Stimulated activated CD4-positive, alpha-beta T cell treated with anti-CD3 and anti-CD28 coated beads, Interleukin-15, amount 100 ng/mL, for 48 hours (primary cell): ENCODE measurements at places on chromosomes 12 and 14.
A peak's percentile ranks its signal among the peaks of the same experiment; 100 is the strongest.

- no peak for DNase-seq
Measured at GRCh38 chr14:66038618-66039017, 447.6 kb upstream of the CCDC196 start.

DNA sequence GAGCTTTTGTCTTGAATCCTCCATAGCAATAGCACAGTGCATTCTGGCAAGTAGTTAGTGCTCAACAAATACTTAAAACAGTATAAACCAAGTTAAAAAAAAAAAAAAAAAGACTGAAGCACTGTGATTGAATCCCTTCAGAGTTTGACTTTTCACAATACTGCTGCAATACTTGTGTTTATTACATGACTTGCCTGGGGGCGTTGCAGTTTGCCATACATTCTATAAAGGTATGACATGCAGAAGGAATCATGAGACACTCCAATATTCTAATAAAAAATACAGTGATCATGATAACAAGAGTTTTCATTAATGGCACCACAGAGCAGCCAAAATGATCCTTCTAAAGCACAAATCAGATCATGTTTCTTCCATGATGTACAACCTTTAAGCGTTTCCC, 205.0 kb upstream of the CDKN3 start:
- DNase-seq, result no peak

DNA sequence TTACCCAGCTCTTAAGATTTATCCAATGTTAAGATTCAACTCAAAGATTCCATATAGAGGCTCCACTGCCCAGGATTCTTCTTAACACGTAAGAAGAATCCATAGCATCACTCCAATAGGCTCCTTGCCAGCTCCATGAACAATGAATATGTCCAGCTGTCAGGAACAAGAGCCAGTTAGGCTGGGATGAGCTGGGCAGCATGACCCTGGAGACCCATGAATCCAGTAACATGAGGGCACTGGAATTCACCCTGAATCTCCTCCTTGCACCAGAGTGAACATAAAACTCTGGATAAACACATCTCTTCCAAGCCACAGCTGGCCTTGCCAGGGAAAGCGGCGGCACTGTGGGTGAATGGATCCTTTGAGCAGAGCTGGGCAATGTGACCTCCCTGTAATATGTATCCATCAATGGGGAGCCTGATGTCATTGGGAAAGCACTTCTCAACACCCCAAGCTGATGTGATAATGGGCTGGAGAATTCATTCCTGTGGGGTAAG, 24.4 kb upstream of the TC2N start:
- DNase-seq, result no peak

DNA sequence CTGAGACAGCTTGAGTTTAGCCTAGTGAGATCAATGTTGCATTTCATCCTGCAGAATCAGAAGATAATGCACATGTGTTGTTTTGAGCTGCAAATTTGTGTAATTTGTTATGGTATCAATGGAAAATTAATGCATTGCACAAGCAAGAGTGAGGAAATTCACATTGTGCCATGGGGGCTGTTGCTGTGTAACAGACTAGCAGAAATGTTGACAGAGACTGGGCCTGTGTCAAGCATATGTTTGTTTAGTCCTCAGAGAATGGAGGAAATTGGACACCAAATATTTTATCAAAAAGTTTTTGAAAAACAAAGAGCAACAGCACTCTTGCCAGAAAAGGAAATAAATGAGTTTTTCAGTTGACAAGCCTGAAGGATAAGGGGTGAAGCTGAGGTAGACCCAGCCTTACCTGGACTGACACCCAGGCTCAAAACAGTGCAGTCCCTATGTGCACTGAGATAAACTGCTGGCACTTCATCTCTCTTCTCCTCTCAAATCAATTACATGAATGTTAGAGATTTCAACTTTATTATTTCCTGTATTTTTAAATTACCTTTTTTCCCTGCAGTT, 1150.0 kb downstream of the FSCB start:
- DNase-seq, result no peak

GRCh38 chr14:62673014-62673755, 372.1 kb downstream of the KCNH5 start:
- DNase-seq, result no peak

DNA sequence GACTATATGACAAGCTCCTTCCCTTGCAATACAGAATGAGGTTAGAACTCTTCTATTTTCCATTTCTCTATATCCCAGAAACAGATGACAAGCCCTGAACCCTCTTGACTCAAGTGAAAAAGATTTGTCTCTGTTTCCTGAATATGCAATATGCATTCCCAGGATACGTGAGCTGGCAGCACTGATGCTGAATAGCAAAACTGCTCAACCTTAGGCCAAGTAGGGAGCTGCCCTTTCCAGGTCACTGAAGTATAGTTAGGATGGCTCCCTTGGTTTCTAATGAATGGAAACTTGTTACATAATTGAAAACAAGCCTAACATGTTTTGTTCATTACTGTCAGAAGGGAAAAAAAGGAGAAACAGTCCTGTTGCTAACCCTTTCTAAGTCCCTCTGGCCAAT, 47.9 kb upstream of the PLEKHG7 start:
- no peak for DNase-seq

DNA sequence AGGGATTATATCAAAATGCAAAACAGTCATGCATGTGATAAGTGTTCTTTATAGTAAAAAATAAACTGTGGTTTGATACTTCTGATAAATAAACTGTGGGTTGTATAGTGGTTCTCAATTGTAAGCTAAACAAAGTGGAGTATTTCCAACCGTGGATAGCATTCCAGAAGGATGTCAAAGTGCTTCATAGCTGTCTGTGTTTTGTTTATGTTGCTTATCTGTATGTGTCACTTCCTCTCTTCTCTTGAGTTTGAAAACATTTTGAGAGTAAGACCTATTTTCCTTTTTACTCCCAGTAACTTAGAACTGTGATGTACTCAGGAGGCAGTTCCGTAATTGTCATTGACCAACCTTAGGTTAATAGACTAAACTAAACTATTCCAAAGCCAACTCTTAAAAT, 415.8 kb downstream of the TMTC2 start:
- DNase-seq, result no peak

GRCh38 chr14:106210650-106211049, 684.3 kb downstream of the TMEM121 start:
- DNase-seq, result no peak

GRCh38 chr12:87119713-87120112, 863.5 kb upstream of the MGAT4C start:
- no peak for DNase-seq

- peak; percentile 3 for DNase-seq
Measured at GRCh38 chr14:66359500-66359899, 126.7 kb upstream of the CCDC196 start.

DNA sequence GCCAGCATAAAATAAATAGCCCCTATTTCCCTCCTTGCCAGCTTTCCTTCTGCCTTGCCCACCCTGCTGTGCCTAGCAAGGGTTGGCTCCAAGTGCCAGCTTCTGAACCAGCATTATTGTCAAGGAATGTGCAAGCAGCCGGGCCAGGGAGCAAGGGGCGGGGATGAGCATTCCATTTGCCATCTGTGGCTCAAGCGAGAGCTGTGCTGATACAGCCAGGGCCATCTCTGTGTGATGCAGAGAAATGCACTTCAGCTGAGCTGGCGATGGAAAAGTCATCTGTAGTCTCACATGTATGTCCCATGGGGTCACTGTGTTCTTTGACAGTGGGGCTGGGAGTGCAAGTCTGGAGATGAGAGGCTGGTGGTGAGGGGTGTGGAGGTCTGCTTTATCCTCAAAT, 137.3 kb downstream of the SUDS3 start:
- no peak for DNase-seq

GRCh38 chr12:40560848-40561247, 131.4 kb upstream of the CNTN1 start:
- DNase-seq, result no peak

DNA sequence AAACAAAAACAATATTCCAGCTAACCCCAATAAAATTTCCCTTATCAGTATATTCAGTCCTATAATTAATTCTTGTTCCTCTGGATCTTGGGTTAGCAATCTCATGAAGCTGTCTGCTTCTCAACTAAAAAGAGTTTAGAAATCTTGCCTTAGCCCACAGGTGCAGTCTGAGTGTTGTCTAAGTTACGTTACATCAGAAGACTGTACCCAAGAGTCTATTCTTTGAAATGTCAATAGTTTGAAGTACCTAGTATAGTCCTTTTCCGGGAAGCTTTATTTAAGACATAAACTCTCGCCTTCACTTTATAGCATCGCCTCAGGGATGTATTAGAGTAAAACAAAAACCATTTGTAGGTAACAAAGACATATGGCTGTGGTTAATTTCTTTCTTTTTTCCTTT, 465.1 kb downstream of the FUT8 start:
- no peak for DNase-seq

DNA sequence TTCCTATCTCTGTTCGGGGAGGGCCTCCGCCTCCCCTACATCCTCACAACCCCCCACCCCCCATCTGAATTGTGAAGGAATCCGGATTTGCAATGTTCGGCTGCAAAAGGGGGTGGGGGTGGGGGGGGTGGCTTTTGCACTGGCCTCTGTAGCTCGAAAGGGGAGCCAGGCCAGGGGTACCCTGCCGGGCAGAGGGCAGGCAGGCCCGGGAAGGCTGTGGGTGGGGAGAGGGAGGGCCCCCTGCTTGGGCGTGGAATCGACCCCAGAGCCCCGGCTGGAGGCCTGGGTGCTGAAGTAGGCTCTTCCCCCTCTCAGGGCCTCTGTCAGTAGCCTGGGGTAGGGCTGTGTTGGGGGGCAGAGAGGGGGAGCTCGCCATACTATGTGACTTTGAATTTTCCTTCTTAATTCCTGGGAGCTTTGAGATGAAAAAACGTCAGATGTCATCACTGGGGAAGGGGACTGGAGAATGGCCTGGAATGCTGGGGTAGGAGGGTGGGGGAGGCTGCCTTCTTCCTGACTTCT, 1.1 kb downstream of the LRP1 start:
- no peak for DNase-seq

GRCh38 chr14:86168371-86168770, 638.4 kb downstream of the FLRT2 start:
- no peak for DNase-seq

DNA sequence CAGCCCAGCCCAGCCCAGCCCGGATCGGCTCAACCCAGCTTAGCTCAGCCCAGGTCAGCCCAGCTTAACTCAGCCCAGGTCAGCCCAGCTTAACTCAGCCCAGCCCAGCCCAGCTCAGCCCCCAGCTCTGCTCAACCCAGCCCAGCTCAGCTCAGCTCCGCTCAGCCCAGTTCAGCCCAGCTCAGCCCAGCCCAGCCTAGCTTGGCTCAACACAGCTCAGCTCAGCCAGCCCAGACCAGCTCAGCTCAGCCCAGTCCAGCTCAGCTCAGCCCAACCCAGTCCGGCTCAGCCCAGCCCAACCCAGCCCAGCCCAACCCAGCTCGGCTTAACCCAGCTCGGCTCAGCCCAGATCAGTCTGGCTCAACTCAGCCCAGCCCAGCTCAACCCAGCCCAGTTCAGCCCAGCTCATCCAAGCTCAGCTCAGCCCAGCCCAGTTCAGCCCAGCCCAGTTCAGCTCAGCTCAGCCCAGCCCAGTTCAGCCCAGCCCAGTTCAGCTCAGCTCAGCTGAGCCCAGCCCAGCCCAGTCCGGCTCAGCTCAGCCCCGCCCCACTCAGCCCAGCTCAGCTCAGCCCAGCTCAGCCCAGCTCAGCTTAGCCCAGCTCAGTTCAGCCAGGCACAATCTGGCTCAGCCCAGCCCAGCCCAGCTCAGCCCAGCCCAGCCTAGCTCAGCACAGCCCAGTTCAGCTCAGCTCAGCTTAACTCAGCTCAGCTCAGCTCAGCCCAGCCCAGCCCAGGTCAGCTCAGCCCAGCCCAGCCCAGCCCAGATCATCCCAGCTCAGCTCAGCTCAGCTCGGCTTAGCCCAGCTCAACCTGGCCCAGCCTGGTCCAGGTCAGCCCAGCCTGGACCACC, 331.7 kb downstream of the TMEM121 start:
- no peak for DNase-seq

DNA sequence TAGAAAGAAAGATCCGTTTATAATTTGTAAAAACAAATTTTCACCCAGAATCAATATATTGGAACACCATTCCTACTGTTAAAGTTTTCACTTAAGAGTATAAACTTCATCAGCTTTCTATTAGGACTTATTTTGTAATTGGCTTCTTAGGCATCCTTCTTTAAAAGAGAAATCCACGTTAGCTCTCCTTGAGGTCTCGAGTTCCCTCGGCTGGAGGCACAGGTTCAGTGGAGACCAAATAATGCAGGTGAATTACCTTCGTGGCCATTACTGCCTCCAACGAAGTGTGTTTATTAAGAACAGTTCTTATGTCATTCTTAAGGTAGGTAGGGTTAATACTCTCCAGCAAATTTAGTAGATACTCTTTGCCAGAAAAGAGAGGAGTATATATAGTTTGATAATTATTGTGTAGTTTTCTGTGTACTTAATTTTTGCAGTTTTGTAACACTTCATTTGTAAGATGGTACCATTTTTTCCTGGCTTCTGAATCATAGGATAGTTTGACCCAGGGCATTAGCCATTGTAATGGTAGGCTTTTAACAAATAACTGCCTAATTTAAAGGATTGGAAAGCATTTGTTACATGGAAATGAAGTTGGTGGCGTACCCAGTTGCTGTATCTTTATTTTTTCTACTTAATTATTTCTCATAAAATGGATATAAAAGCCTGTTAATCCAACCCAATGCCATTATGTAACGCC, 2.2 kb downstream of the CALM1 start:
- no peak for DNase-seq

DNA sequence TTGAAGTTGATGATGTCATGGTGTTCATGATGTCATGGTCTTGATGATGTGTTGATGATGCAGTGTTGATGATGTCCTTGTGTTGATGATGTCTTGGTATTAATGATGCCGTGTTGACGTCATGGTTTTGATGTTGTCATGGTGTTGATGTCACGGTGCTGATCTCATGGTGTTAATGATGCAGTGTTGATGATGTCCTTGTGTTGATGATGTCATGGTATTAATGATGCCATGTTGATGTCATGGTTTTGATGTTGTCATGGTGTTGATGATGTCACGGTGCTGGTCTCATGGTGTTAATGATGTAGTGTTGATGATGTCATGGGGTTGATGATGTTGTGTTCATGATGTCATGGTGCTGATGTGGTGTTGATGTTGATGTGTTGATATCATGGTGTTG, 48.0 kb upstream of the RIMBP2 start:
- DNase-seq, result no peak

GRCh38 chr14:22388669-22389595, 200.1 kb downstream of the DAD1 start:
- no peak for DNase-seq

- DNase-seq, result no peak
Measured at GRCh38 chr12:20490213-20490612, 121.9 kb downstream of the PDE3A start.

GRCh38 chr12:97246368-97246767, 216.2 kb upstream of the RMST start:
- no peak for DNase-seq

DNA sequence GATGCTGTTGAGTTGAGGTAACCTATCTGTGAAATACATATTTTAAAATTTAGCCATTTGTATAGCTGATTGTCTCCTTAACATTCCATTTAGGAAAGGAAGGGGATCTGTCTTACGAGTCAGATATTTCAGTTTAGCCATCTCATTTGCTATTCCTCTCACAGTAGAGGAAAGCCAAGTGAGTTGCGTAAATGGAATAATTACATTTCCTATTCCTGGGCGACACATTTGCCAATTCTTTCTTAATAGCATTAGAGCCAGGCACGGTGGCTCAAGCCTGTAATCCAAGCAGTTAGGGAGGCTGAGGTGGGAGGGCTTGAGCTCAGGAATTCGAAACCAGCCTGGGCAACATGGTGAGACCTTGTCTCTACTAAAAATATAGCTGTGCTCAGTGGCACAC, 116.3 kb downstream of the TMX1 start:
- DNase-seq, result no peak
